ENCODE measurements at places on chromosomes 6 and 20.

GRCh38 chr20:51021067-51022025 lies 1.6 kb downstream of the KCNG1 start:
- DNase-seq: no peak

GRCh38 chr6:16168858-16169257 lies 40.0 kb downstream of the MYLIP start:
- no peak for DNase-seq

GRCh38 chr6:149586149-149586548 lies 20.0 kb downstream of the GINM1 start:
- DNase-seq: no peak

DNA sequence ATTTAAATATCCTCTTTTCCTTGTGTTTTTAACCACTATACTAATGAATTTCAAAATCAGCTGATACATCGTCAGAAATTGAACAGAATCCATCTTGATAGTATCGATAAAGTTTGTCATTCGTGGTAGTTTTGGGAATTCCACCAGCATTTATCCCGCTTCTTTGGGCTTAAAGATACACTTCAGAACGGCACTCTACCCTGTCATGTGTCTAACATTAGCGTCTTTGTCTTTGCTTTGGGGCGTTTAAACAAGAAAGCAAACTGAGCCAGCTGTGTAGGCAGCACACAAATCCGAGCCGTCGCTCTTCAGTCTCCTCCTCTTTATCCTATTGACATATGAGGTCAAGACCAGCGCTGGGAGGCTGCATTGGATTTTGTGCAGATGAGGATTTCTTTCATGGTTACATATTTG lies 27.5 kb upstream of the NHSL1 start:
- DNase-seq: no peak

DNA sequence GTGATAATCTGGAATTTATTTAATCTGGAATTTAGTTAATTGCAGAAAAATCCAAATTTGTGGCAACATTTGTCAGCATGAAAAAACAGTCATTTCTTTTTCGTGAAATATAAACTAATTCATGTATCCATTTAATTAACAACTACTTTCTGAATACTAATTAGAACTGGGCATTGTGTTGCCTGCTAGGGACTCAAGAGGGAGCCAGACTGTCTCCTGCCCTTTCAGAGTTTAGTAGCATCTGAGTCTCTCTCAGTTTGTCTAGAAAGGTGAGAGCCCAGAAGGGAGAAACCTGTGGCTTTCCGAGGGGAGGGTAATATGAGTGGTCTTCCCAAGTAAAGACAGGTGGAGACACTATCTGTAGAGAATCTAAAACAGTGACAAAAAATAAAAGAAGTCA lies 210.9 kb upstream of the HDDC2 start:
- DNase-seq: no peak

DNA sequence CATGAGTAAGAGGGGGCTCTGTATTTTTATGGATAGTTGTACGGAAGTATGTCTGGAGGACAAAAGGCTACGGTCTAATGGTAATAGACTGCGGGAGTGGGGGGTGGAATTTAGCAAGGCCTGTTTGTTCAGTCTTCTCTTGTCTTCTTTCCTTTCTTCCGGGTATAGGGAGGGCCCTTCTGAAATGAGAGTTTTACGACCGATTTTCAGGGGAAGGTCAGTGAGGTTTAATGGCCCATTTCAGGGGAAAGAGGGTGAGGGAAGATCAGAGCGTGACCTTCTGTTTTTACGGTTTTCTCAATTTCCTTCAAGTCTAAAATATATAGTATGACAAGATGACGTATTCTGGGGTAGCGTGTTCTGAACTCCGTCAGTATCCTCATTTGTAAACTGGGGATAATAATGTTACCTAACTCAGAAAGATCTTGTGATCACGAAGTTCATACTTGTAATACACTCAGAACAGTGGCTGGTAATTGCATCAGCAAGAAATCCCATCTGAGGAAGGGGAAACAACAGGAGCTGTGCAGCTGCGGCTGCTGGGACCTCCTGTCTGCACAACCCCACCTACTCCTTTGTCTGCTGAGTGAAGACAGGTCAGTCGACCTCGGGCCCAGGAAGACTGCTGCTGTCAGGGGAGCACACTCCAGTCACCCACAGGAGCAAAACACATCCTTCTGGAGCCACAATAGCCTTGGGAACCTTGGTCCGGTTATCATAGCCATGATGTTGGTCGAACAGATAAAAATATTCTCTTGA lies 90.4 kb downstream of the MAP3K7 start:
- DNase-seq: no peak

GRCh38 chr6:168852376-168852884 lies 401.2 kb downstream of the THBS2 start:
- no peak for DNase-seq

- no peak for DNase-seq
These were observed 26.2 kb downstream of the PSMF1 start for GRCh38 chr20:1144401-1145172.

DNA sequence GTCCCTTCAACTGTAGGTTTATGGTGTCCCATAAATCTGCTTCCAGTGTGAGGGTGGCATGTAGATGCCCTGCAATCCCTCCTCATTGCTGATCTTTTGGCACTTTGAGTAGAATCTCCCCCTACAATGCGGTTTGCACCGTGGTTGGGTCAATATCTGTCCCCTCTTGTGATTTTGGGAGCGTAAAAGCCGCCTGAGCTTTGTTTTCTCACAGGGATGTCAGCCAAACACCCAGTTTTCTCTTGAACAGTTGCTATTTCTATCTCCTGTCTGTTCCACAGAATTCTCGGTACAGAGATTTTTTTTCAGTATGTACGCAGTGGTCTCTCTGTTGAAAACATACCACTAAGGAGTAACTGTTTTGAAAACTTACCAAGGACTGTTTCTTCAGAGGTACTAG lies 21.8 kb downstream of the CDS2 start:
- no peak for DNase-seq

GRCh38 chr6:25623879-25624278 lies 28.1 kb upstream of the SCGN start:
- DNase-seq: no peak

- no peak for DNase-seq
These were observed 33.7 kb downstream of the BCAS4 start for GRCh38 chr20:50828363-50829136.

GRCh38 chr6:146634022-146634421 lies 35.2 kb downstream of the ADGB start:
- DNase-seq: no peak

DNA sequence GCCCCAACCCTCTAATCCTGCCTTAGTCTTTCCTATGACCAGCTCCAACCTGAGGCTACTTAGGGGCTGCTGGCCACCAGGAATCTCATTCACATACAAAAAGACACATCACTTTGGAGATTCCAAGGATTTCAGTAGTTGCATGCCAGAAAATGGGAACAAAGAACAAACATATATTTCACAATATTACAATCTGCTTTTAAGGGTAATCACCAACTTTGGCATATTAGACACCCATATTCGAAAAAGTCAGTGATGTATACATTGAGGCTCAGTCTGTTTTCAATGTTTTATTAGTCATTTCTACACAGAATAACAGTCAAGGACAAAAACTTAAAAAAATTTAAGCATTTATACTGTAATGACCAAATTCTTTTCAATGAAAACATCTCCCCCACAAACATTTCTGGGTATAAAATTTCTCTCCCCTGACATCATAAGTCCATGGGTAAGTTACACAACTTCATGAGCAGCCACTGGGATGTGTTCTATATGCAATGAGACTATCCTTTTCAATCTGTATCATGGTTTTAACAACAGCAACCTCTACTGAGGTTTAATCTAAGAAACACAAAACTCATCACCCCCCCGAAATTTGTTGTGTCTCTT lies 103.5 kb downstream of the MAP7 start:
- DNase-seq: no peak

- no peak for DNase-seq
These were observed 106.4 kb downstream of the MRPL14 start for GRCh38 chr6:44020664-44021425.

DNA sequence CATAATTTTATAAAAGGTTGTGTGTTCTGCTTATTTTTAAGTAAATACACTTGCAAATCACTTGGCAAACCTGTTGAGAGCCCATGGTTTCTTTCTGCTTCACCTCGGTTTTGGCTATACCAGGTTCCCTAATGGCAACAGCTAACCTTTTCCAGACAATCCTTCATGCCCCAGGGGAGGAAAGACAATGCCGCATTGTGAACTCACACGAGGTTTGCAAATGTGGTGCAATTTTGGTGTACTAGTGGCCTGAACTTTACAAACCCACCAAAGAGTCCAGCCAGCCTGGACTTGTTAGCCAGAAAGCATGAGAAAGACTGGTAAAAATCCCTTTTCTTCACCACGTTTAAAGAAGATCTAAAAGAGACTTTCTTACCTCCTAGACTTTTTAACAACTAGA lies 84.8 kb upstream of the SOX4 start:
- DNase-seq: no peak

- no peak for DNase-seq
These were observed 59.9 kb downstream of the FOXA2 start for GRCh38 chr20:22524393-22525015.

DNA sequence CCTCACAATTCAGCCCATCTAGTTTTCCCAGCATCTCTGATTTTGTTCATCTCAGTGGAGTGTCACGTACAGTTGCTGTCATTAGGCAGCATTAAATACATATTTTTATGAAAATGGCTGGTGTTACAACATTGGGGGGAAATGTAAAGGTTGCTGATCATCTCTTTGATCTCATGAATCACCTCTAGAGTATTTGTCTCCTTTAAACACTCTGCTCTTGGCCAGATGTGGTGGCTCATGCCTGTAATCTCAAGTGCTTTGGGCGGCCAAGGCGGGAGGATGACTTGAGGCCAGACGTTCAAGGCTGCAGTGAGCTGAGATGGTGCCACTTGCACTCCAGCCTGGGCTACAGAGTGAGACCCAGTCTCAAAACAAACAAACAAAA lies 128.1 kb downstream of the IPCEF1 start:
- DNase-seq: no peak

- DNase-seq: no peak
These were observed 94.4 kb upstream of the BEND6 start for GRCh38 chr6:56860475-56860874.

DNA sequence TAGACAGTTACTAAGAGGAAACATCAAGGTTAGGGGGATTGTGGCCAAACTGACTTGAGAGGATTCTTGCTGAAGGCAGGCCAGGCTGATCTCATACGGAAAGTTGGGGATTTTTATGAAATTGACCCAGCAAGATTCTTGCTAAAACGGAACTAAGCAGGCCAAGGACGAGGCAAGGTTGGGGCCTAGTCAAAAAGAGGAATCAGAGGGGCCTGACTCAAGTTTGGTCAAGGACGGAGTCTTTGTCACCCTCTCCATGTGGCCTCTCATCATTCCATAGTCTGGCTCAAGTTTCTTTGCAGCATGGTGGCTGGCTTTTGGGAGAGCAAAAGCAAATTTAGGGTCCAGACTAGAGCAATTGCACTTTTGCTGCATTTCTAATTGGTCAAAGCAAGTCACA lies 7.9 kb upstream of the HECA start:
- DNase-seq: no peak

GRCh38 chr6:38933426-38933825 lies 115.2 kb upstream of the GLP1R start:
- DNase-seq: no peak

- no peak for DNase-seq
These were observed 99.5 kb upstream of the THEMIS start for GRCh38 chr6:128000363-128000762.

DNA sequence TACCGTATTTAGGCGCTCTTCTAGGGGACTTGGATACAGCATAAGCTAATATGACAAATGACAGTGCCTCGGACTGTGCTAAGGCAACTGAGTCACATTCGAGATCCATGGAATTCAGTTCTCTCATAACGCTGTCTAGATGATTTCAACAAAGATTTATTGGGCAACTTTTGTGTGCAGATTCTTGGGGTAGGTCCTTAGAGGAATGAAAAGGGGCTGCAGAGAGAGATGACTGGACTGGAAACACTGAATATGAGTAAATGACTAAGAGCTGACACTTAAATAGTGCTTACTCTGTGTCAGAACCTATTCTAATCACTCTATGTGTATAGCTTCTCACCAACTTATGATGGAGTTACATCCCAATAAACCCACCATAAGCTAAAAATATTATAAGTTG lies 36.4 kb upstream of the MARCKS start:
- DNase-seq: no peak

- DNase-seq: no peak
These were observed 119.4 kb upstream of the TSHZ2 start for GRCh38 chr20:52852714-52853113.

DNA sequence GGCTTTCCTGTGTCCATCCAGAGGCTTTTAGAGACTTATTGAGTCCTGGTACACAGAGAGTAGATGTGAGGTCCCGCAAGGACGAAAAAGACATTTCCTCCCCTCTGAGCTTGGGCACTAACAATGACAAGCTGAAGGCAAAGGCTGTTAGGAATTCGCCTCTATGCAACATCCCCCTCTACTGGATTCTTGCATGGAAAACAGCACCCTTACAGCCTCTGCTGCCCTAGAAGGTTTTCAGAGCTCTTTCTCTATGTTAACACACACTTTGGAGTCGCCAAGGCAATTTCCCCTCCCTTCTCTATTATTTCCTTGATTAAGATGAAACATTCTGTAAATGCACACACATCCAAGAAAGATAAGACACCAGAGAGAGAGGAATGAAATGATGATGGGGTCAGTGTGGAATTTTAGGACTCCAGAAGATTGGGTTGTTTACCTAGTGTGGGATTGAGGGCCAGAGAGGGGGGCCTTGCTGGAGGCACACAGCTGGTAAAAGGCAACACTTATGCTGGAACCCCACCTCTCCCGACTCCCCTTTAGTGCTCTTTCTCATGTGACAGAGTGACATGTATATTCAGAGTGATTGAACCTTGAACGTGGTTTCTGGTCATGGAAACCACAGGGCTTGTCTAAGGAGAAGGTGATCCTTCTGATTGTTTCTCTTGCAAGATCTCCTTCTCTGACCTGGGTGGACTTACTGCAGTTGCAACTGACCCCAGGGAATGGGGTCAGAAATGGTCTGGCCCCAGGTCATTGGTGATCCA lies 300.7 kb downstream of the CLIC5 start:
- DNase-seq: no peak

- no peak for DNase-seq
These were observed 7.4 kb upstream of the CD83 start for GRCh38 chr6:14110001-14110818.

Measured in cerebellar nuclear complex (tissue), 1 donor.